ENCODE measurements at places on chromosomes 4 and X. TPM values are rescaled to one million over a fixed set of nuclear protein-coding genes. Genes with fewer than 3 reads are reported as not detected.

CENPE gene
- 24.4 TPM for total RNA-seq

DNA sequence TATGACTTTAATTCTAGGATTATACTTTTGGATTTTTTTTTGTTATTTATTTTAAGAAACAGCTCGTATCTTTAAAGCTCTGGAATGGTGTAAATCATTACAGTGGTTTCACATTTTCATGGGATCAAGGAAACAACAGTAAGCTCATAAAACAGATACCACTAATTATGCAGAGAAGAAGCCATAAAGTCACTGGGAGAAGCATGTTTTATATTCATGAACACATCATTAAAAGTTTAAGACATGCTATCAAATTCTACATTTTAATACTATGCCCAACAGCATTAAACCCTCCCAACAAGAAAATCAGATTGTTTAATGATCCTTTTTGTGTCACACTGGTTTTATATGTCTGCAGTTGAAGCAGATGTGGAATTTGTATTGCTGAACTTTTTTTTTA is 149.9 kb downstream of the FBXO8 start:
- no peak for DNase-seq

- DNase-seq, result no peak
Observed at GRCh38 chr4:161249779-161250440, 913.9 kb downstream of the FSTL5 start.

DNA sequence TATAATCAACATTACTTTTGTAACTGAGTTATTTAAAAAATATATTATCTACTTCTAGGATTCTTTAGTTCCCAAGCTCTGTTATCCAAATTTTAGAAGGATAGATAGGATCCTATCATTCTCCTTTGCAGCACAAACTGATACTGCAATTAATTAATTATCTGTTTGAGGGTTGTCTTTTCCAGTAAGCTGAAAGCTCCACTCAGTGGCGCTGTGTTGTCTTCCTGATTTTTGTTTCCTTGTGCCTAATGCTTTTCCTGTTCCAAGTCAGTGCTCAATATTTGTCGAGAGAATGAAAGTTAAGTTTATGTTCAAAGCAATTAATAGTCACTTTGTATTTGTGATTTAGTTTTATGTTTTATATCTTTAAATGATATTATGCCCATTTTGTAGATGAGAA is 107.4 kb upstream of the ANK2 start:
- no peak for DNase-seq

- DNase-seq, result peak; percentile 91
Observed at GRCh38 chr4:114383721-114384120, 214.9 kb upstream of the UGT8 start.

DNA sequence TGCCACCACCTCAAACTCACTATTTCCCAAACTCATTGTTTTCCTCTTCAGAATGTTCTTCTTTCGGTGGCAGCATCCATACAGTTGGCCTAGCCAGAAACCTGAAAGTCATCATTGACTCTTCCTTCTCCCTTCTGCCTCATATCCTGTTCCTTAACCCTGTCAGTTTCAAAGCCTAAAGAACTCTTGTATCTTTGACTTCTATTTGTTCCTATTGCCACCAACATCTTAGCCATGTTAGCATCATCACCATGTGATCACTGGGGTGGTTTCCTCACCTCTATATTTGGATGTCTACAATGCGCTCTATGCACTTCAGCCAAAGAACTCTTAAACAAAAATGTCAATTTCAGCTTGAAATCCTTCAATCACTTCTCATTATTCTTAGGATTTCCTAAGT is 29.0 kb downstream of the DDX60L start:
- DNase-seq, result peak; percentile 61

DNA sequence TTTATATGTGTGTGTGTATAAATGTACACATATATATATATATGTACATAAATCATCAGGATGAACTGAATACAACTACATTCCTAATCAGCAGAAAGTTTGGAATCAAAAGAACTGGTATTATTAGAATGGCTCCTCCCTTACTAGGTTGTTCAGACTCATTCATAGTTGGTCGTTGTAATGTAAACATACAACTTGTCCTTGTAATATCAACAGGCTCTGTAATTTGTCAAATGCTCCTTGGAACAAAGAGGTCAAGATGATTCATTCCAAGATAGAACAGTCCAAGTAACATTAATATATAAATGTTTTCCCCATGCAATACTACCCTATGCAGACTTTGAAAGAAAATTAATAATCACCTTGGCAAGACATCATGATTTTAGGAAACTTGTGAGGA is 351.4 kb upstream of the SMIM31 start:
- no peak for DNase-seq

DNA sequence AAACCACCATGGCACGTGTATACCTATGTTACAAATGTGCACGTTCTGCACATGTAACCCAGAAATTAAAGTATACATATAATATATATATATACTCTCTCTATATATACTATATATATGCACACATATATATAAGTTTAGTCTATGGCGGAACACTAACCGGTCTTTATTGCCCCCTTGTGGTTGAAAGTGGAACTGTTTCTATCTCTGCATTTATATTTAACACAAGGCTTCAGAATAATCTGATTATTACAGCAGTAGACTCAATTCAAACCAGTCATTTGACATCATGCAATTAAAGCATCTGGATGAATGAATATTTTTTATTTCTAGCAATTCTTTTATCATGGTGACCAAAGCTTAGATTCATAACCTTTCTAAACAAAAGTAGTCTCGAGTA is 14.6 kb downstream of the RAB9B start:
- no peak for DNase-seq

DNA sequence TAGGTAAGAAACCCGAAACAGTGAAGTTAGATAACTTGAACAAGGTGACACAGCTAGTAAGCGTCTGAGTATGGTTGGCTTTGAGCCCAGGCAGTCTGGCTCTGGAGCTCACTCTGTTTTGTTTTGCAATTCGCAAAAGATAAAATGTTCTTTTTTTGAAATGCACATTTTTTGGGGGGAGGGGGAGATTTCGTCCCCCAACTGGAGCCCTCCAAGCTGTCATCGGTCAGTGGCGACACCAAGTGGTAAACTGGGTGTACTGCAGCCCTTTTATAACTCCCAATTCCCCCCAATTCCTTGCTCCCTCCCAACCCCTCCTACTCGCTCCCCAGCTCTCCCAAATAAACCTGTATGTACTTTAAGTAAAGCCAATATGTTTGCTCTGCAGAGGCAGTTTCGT is 2.8 kb upstream of the CLCN5 start:
- no peak for DNase-seq

DNA sequence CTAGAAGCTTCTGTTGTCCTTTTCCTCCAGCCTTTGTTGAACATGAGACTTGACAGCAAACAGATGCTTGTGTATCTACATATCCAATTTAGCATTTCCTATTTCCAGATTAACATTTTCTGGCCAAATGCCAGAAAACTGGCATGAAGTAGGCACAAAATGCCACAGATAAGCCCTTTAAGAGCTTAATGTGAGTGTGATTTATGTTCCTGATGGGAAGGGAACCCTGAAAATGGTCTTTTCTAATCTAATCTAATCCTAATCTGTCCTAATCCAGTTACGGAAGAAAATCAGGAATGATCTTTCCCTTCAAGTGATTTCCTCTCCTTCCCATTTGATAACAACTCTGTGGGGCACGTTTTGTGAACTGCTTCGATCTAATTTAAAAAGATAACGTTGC is 133.0 kb upstream of the C1QTNF7 start:
- DNase-seq, result no peak

SMR3B gene
- not detected for total RNA-seq

DNA sequence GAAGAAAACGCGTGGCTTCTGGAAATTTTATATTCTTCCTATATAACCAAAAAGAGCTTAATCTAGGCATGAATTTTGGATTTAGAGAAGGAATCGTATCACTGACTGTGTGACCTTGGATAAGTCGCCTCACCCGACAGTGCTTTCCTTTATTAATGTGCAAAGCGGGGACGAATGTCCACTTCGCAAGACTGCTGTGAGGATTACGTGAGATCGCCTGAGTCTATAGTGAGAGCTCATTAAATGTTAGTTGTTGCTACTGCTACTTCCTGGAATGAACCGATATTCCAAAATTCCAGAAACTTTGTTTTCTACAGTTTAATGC is 448 bp upstream of the TBC1D8B start:
- DNase-seq, result no peak

SLC49A3 gene
- not detected for total RNA-seq

CXCL3 gene
- 5.5 TPM for total RNA-seq

DNA sequence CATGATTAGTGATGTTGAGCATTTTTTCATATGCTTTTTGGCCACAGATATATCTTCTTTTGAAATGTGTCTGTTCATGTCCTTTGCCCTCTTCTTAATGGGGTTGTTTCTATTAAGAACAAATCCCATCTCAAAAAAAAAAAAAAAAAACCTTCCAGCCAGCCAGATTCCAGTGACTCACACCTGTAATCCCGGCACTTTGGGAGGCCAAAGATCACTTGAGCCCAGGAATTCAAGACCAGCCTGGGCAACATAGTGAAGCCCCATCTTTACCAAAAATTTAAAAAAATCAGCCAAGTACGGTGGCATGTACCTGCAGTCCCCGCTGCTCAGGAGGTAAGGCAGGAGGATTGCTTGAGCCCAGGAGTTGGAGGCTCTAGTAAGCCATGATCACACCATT is 5.1 kb downstream of the RAB33B start:
- peak; percentile 33 for DNase-seq

- DNase-seq, result peak; percentile 75
Observed at GRCh38 chr4:140367738-140368137, 5.7 kb upstream of the SCOC start.

GPM6B gene
- total RNA-seq, result 0.43 TPM

DNA sequence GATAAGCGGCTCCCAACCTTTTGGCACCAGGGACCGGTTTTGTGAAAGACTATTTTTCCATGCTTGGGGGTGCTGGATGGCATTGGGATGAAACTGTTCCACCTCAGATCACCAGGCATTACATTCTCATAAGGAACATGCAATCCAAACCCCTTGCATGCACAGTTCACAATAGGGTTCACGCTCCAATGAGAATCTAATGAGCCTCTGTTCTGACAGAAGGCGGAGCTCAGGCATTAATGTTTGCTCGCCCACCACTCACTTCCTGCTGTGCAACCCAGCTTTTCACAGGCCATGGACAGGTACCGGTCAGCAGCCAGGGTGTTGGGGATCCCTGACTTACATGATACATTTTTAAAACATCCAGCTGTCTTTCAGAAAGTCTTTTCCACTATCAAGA is 187.3 kb downstream of the SLC39A8 start:
- DNase-seq, result no peak

XK gene
- 1.5 TPM for total RNA-seq

DNA sequence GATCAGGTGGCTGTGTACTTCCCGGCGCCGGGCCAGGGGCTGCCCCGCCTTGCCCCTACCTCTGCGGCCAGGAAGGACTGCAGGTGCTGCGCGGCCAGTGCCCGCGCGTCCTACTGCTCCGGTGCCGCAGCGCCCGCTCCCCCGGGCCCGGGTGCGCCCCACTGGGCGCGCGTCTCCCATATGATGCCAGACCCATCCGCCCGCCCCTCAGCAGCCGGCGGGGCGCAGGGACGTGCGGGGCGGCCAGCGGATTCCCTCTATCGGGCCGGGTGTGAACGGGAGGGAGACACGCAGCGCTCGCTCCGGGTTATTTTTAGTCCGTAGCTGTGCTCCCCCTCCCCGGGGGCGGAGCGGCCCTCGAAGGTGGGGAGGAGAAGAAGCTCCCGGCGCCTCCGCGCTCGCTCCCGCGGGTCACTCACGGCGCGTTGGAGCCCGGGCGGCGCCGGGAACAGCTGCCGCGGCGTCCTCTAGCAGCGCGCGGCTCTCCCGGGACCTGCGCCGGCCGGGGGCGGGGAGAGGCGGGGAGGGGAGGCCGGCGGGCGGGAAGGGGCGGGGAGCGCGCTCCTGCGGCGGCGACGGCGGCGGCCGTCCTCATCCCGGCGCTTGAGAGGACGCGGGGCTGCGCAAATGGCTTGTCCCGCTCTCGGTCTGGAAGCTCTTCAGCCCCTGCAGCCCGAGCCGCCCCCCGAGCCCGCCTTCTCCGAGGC is 103.6 kb downstream of the UCHL1 start:
- DNase-seq, result peak; percentile 62

RTL9 gene
- 0.26 TPM for total RNA-seq

GRCh38 chr4:9592010-9592409 is 147.8 kb downstream of the DEFB131A start:
- no peak for DNase-seq

DNA sequence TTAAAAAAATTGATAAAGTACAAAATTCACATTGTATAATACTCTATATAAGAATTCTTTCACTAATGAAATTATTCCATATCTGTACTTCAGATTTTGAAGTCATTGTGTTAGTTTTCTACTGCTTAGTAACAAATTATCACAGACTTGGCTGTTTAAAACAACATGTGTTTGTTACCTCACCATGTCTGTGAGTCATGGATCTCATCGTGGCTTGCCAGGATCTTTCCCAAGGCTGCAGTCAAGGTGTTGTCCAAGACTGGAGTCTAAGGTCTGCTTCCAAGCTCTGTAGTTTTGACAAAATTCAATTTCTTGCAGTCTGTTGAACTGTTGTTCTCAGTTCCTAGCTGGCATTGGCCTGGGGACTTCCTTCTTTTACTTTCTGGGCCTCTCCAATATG is 1286.9 kb downstream of the ADGRL3 start:
- DNase-seq, result peak; percentile 37

DNA sequence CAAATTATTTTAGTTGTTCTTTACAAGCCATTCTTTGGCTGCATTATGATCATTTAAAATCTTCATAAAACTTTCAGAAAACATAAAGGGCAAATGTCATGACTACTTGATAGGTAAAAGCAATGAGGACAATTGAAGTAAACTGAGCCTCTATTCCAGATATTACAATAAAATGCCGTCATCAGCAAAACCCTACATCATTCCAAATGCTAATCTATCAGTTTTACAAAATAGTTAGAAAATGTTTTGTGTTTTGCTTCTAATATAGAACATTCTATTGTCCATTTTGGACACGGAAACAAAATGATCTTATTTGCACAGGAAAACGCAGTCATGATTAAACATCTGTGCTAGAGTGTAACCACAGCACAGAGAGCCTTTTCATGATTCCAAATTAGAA is 1330.6 kb upstream of the ADGRL3 start:
- DNase-seq, result no peak

- no peak for DNase-seq
Observed at GRCh38 chr4:80196259-80196921, 913 bp upstream of the PRDM8 start.

GRCh38 chrX:141375011-141375760 is 132.9 kb upstream of the SPANXC start:
- DNase-seq, result no peak

HCFC1 gene
- 38.9 TPM for total RNA-seq

MXD4 gene
- 12.1 TPM for total RNA-seq

- no peak for DNase-seq
Observed at GRCh38 chr4:771464-771863, 54.5 kb downstream of the CPLX1 start.

GRCh38 chr4:161856711-161857326 is 307.0 kb downstream of the FSTL5 start:
- no peak for DNase-seq

DNA sequence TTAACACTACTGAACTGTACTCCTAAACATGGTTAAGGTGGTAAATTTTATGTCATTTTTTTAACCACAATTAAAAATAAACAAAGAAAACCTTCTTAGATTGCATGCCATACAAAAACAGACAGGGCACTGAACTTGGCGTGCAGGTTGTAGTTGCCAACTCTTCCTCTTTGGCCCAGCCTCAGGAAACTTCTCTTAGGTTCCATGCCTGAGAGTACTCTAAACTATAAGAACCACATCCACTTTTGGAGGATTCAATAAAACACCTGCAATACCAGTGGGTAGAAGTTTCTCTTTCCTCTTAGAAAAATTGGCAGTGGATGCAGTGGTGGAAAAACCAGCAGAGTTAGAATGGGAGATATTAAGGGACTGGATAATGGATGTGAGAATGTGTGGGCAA is 103.4 kb downstream of the LUZP4 start:
- DNase-seq, result no peak

SLITRK2 gene
- not detected for total RNA-seq

- no peak for DNase-seq
Observed at GRCh38 chr4:155120536-155120935, 87.9 kb upstream of the NPY2R start.
